ENCODE measurements at places on chromosomes 2 and 18. TPM values are rescaled to one million over a fixed set of nuclear protein-coding genes. Genes with fewer than 3 reads are reported as not detected.

Gene NEU2
- total RNA-seq: not detected

Gene CNDP1
- total RNA-seq: not detected

Gene ZNF396
- total RNA-seq: 2.0 TPM

Gene SERPINB10
- total RNA-seq: 0.93 TPM

Gene SERPINB7
- total RNA-seq: 0.36 TPM

Gene MEP1B
- total RNA-seq: 0.36 TPM

Gene MARCHF4
- 0.13 TPM for total RNA-seq

Gene PKDCC
- total RNA-seq: 339 TPM

DNA sequence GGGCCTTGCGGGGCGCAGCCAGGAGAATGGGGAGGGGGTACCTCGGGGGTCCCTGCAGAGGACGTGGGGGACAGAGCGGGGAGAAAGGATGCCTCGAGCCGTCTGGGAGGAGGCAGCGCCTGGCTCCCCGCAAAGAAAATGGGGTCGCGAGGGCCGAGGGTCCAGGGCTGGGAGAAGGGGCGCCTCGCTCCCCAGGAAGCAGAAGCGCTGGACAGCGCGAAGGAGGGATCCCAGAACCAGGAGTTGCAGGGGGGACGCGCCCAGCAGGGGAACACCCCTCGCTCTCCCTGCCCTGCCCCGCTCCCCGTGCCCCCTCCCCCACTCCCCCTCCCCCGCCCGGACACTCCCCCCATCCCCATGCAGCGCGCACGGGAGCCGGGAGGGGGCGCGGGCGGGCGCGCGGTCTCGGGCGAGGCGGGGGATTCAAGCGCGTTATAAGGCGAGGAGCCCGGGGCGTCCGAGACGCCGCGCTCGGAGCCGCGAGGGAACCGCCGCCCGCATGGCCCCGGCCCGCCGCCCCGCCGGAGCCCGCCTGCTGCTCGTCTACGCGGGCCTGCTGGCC is at the start of gene ERFE:
TSS of gene ERFE (plus strand) at position 462 of the 562 bp plus-strand sequence. CDS start at position 500, 38 bp downstream.
- peak; percentile 79 for DNase-seq

DNA sequence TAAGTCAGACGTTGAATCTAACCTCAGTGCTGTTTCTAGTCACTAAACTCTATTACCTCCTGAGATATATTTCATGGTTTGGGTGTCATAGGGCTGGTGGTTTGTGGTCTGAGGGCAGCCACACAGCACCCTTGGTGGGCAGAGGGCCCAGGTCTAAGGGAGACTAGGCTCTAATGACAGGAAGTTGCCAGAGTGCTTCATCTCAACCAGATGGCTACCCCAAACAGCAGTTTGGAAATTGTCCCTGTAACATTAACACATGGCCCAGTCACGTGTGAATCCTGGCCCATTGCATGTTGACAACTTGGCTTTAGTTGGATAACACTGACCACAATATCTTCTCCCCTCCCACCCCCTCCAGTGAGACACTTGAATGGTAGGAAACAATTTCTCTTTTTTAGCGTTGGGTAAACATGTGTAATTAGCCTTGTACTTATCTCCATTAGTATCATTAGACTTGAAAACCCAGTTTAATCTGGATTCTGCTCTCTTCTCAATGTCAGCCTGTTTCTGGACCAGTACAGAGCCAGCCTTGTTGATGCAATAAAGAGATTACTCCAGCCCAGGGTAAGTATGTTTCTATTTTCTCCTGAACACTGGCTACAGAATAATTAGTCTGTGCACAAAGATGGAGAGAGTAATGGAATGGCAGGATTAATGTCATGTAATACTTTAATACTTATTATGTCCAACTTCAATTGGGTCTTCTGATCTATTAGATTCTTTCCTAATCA is 187.8 kb upstream of the SIX3 start:
- DNase-seq: no peak

- DNase-seq: no peak
Measured at GRCh38 chr2:2823061-2823753, 492.1 kb upstream of the MYT1L start.

GRCh38 chr2:217954051-217954450 is 48.7 kb downstream of the TNS1 start:
- DNase-seq: no peak

- DNase-seq: no peak
Measured at GRCh38 chr2:99857867-99858444, 284.4 kb downstream of the AFF3 start.

DNA sequence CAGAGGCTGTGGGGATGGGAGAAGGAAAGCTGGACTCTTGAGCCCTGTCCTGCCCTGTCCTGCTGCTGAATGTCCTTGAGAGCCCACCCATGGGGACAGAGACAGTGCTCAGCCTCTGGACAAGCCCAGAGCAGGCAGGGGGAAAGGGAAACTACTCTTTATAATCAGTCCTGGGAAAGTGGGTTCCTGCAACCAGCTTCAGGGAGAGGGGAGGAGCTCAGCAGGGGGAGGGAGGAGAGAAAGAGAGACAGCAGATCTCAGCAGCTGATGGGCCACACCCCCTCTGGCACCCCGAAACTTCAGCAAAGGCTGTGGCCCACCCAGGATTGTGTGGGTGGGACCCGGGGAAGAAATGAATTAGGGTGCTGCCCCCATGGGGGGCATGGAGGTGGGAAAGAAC is 11.6 kb downstream of the ECEL1 start:
- DNase-seq: no peak

- no peak for DNase-seq
Measured at GRCh38 chr18:77948567-77948966, 698.9 kb downstream of the GALR1 start.

DNA sequence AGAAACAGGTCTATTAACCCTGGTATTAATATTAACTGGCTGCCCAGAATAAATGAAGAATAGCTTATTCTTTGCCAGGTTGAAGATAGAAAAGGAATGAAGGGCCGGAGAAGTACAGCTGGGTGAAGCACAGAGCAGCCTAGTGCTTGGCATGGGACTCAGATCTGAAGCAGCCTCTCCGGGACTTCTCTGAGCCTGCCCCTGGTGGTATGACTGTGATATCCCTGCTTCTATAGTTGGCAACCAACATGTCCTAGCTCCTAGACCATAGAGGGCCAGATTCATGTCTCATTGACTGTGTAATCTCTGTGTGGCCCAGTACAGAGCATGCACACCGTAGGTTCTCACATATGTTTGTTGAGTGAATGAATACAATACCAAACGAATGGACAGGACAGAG is 107.8 kb downstream of the MSH2 start:
- DNase-seq: no peak

GRCh38 chr2:70941701-70942100 is 6.0 kb downstream of the ATP6V1B1 start:
- DNase-seq: no peak

DNA sequence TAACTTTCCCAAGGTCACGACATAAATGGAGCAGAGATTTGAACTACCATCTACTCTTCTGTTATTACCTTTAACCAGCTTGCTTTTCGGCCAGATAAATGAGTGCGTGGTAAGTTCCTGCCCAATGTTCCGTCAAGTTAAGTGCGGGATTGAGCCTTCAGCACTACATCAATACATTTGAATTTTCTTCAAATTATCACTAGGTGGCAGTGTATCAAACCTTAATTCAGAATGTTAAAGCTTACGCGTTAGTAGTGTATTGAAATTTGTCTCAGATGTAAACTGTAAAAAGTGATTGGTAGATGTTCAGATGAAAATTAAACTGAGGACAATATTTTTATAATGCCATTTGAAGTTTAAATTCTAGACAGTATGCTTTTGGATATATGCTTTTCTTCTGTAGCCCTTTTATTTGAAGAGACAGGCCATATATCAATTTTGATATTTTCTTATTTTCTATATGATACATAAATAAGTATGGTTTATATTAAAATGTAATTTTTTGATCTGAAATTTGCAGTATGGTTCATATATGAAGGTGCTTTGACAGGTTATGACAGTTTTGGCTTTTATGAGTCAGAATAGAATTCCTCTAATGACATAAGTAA is 681.3 kb downstream of the ADCYAP1 start:
- peak; percentile 28 for DNase-seq

DNA sequence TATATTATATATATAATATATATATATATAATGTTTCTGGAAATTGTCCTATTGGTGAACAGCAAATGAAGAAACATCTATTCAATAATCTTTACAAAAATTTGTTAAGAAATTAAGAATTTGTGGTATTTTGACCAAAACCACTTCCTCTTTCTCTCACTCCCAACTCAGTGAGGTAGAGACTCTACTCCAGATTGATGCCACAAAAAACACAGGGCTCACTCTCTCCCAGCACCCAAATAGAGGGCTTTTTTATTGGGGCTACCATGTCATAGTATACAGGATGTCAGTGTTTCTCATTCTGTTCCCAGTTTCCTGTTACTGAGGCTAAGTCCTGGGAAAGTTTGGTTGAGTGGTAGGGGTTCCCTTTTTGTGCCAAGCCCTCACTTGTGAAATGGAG is 1155.4 kb downstream of the BCL11A start:
- no peak for DNase-seq

DNA sequence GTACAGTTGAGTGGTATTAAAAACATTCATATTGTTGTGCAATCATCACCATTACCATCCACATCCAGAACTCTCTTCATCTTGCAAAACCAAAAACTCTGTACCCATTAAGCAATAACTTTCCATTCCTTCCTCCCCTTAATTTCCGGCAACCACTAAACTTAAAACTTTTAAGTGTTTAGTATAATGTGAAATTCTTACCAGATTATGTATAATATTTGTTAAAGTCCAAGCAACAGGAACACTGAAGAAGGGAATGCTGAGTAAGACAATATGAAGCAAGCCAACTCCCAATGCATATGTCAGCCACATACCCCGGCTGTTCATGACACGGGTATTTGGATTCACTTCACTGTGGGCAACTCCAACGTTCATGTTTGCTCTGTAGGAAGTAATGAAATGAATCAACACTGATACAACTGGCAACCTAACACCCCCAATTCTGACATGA is 1.9 kb downstream of the ORMDL1 start:
- DNase-seq: no peak

- DNase-seq: peak; percentile 82
Measured at GRCh38 chr2:127226520-127227263, 6.6 kb upstream of the CYP27C1 start.

GRCh38 chr2:100895402-100895801 is 75.5 kb downstream of the NPAS2 start:
- DNase-seq: no peak

DNA sequence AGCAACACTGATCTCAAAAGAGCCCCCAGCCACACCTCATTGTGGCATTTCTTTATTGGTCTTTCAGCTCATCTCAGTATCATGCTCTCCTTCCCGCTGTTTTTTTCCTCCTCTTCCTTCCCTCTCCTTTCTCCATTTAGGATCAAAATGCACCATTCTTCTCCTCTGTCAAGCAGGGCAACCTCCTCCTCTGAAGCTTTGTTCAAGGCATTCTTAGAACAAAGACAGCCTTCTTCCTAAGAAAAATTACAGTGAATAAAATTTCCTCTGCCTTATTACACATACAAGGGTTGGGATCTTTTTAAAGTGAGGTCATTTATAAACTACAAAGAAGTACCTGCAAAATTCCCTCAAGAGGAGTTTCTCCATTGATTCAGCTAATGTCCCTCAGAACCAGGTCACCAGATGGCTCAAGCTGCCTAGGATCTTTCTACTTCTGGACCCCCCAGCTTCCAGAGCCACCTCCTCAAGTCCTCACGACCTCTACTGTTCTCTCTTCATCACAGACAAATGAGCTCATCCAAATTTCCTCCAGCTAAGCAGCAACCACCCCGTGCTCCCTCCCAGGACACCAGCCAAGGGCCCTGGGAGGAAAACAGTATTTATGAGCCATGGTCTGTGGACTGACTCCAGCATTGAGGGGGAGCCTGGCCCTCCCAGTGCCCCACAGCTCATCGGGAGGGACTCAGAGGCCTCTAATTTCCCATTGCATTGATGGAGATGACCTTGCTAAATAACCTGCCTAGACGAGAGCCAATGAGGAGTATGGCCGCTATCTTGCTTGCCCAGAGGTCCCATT is 18.0 kb downstream of the SFXN5 start:
- DNase-seq: no peak

- no peak for DNase-seq
Measured at GRCh38 chr2:100230754-100231153, 88.4 kb upstream of the AFF3 start.

DNA sequence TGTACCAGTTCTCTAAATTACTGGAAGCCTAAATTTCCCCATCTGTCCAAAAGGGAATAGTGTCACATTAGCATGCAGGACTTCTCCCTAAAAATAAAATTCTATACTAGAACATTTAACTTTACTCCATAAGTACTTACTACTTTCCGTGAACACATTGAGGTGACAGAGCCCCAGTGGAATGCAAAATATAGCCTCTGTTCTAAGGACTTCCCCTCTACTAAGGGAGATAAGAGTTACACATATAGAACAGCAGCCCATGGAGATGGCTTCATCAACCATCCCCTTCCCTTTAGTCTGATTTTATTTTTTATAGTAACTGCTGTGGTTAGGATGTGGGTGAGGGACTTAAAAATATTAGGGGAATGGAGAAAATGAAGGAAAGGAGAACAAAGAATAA is 68.9 kb upstream of the STPG4 start:
- DNase-seq: no peak

- DNase-seq: no peak
Measured at GRCh38 chr18:6718267-6718666, 11.2 kb upstream of the ARHGAP28 start.

DNA sequence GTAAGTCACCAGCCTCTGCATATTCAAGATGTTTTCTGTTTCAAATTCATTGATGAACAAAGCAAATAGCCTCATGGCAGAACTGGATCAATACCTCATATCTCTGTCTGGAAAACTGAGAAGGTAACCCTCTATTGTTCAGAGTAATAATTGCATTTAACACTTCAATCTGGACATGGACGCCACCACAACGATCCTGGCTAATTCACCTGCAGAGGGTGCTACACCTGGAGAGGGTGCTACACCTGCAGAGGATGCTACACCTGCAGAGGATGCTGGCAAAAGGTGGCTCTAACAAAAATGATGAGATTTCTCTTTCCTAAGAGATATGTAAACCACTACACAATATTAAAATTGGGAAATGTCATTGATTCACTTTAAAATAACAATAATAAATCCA is 183.1 kb upstream of the HNRNPA3 start:
- no peak for DNase-seq

DNA sequence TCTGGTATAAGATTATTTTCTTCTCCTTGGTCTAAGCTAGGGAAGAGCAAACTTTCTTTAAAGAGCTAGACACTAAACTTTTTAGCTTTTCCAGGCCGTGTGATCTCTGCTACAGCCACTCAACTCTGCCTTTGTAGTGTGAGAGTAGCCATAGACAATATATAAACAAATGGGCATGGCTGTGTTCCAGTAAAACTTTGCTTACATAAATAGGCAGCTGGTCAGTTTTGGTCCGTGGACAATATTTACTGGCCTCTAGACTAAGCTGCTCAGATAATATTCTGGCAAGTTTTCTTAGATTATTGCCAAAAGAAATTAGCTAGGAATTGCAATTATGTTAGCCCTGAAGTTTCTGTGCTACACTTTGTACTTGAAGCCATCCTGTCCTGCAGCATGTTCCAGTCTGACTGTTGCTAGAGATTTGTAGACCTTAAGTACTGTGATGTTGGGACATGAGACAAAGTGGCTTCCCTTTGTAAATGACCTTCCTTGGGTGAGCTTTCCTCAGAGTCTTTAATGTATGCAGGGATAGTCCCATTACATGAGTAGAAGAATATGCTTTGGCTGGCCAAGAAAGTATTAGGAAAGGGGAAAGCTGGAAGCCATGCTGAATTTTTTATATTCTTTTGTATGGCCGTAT is 126.9 kb downstream of the SOX11 start:
- DNase-seq: no peak

GRCh38 chr18:47981320-47981719 is 50.9 kb upstream of the SMAD2 start:
- no peak for DNase-seq
